Fibroblast of villous mesenchyme (primary cell): ENCODE measurements at places on chromosomes 1 and 21. TPM values are rescaled to one million over a fixed set of nuclear protein-coding genes. Genes with fewer than 3 reads are reported as not detected.

Gene POGK
- 27.1 and 36.7 TPM in 2 replicates for total RNA-seq

Gene RGS7
- total RNA-seq: under 0.01 and 0.43 TPM in 2 replicates

Gene PIGV
- total RNA-seq: 10.3 and 16.8 TPM in 2 replicates

Gene DENND2C
- total RNA-seq: 2.6 and 3.2 TPM in 2 replicates

Gene CAMK2N1
- 8.4 and 9.5 TPM in 2 replicates for total RNA-seq

Gene RIMKLA
- total RNA-seq: under 0.01 TPM in 1 of 2 replicates, not detected in the other

Gene ICOSLG
- total RNA-seq: 0.43 and 0.64 TPM in 2 replicates

Gene GUK1
- 367 and 380 TPM in 2 replicates for total RNA-seq

Gene CTSK
- 137 and 139 TPM in 2 replicates for total RNA-seq

Gene SLAMF8
- total RNA-seq: not detected in 2 replicates

Gene CLCC1
- 26.7 and 41.9 TPM in 2 replicates for total RNA-seq

Gene RHOU
- 2.2 and 2.9 TPM in 2 replicates for total RNA-seq

Gene LCE2B
- not detected in 2 replicates for total RNA-seq

Gene HES3
- total RNA-seq: not detected in 2 replicates

Gene CFAP45
- total RNA-seq: 0.32 and 0.43 TPM in 2 replicates

Gene FCAMR
- total RNA-seq: not detected in 2 replicates

Gene CDA
- total RNA-seq: 1.9 and 3.0 TPM in 2 replicates

Gene PLA2G2D
- not detected in 2 replicates for total RNA-seq

Gene ZDHHC18
- 10.3 and 16.4 TPM in 2 replicates for total RNA-seq

Gene FAM177B
- not detected in 2 replicates for total RNA-seq

Gene SLC45A1
- total RNA-seq: 0.86 and 1.9 TPM in 2 replicates

Gene PHF13
- 16.8 TPM in 2 replicates for total RNA-seq

Gene ADCY10
- under 0.01 TPM in 1 of 2 replicates, not detected in the other for total RNA-seq

Gene LAD1
- not detected in 2 replicates for total RNA-seq

Gene CYP4Z1
- total RNA-seq: not detected in 2 replicates

Gene ID3
- total RNA-seq: 32.4 and 86.3 TPM in 2 replicates

Gene ATP1A2
- not detected in 2 replicates for total RNA-seq

Gene CSF3R
- 0.32 TPM in 1 of 2 replicates, not detected in the other for total RNA-seq

Gene MAGI3
- total RNA-seq: 7.3 and 8.7 TPM in 2 replicates

Gene LDLRAD1
- not detected in 2 replicates for total RNA-seq

Gene HHIPL2
- not detected in 2 replicates for total RNA-seq

Gene HTR6
- total RNA-seq: not detected in 2 replicates

Gene CCDC181
- 0.86 and 0.97 TPM in 2 replicates for total RNA-seq

Gene KCNE1
- under 0.01 and 0.64 TPM in 2 replicates for total RNA-seq

Gene OLFML3
- total RNA-seq: 107 and 134 TPM in 2 replicates

Gene ACKR1
- not detected in 2 replicates for total RNA-seq

Gene WASF2
- total RNA-seq: 16.0 and 18.7 TPM in 2 replicates

Gene LCE1B
- total RNA-seq: not detected in 2 replicates

Gene OR2T35
- total RNA-seq: not detected in 2 replicates

Gene GBP6
- under 0.01 TPM in 1 of 2 replicates, not detected in the other for total RNA-seq

Gene CD53
- not detected in 2 replicates for total RNA-seq

Gene NBPF4
- total RNA-seq: under 0.01 TPM in 1 of 2 replicates, not detected in the other

Gene HMGB4
- not detected in 2 replicates for total RNA-seq

Gene TRIM17
- under 0.01 and 0.43 TPM in 2 replicates for total RNA-seq

Gene TSTD1
- total RNA-seq: 1.6 and 18.6 TPM in 2 replicates

Gene PLCH2
- under 0.01 TPM in 2 replicates for total RNA-seq

Gene DESI2
- 49.9 and 78.2 TPM in 2 replicates for total RNA-seq

Gene CYB5RL
- 3.5 and 4.3 TPM in 2 replicates for total RNA-seq

Gene NIBAN1
- total RNA-seq: 17.7 and 58.9 TPM in 2 replicates
